ENCODE measurements at places on chromosomes 2 and 18. TPM values are rescaled to one million over a fixed set of nuclear protein-coding genes. Genes with fewer than 3 reads are reported as not detected.

- DNase-seq = peak; percentile 64
Observed at GRCh38 chr2:40450066-40450795, 1.7 kb downstream of the SLC8A1 start.

DNA sequence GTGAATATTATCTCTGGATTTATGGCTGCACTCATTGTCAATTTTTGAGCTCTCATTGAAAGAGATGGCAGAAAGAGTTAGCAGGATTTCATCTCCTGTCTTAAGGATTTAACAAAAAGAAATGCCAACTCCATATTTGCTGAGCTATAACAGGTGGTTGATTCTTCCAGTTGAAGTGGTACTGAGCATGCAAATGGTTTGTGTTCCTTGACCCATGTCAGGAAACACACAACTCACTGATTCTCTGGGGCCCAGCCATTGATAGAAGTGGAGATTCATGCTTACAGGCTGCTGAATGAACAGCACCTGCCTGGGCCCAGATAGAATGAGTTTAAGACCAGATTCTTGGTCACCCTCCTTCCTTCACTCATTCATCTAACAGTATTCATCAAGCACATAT is 128.8 kb downstream of the CERS6 start:
- no peak for DNase-seq

DNA sequence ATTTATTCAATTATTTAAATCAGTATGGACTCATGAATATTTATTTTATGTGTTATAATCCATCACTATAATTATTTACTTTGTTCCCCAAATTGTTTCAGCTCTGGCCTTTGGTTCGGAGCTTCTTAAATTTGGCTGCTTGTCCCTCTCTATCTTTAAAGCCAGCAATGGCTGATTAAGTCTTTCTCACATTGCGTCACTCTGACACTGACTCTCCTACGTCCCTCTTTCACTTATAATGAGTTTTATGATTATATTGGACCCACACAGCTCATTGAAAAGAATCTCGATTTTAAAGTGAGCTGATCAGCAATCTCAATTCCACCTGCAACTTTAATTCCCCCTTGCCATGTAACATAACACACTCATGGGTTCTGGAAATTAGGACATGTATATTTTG is 185.2 kb upstream of the SLC39A10 start:
- DNase-seq = no peak

DNA sequence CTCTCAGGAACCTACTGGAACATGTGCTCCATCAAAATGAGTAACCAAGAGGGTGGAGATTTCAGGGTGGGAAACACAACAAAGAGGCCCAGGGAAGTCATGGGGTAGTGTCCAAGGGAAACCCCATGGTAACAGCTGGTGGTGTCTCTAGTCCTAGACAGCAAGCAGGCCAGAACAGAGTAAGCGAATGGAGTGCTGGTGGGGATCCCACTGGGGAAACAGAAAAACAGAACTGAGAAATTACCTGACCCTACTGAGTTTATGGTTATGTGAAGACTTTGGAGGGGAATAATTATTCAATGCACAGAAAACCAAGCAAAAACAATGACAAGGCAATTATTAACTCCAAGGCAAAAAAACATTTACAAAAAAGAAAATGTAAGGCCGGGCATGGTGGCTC is 16.9 kb downstream of the ERCC3 start:
- no peak for DNase-seq

GRCh38 chr18:48902023-48902855 is 48.5 kb downstream of the SMAD7 start:
- peak; percentile 97 for DNase-seq

GRCh38 chr2:68987021-68987503 is 12.6 kb downstream of the GKN1 start:
- no peak for DNase-seq

DNA sequence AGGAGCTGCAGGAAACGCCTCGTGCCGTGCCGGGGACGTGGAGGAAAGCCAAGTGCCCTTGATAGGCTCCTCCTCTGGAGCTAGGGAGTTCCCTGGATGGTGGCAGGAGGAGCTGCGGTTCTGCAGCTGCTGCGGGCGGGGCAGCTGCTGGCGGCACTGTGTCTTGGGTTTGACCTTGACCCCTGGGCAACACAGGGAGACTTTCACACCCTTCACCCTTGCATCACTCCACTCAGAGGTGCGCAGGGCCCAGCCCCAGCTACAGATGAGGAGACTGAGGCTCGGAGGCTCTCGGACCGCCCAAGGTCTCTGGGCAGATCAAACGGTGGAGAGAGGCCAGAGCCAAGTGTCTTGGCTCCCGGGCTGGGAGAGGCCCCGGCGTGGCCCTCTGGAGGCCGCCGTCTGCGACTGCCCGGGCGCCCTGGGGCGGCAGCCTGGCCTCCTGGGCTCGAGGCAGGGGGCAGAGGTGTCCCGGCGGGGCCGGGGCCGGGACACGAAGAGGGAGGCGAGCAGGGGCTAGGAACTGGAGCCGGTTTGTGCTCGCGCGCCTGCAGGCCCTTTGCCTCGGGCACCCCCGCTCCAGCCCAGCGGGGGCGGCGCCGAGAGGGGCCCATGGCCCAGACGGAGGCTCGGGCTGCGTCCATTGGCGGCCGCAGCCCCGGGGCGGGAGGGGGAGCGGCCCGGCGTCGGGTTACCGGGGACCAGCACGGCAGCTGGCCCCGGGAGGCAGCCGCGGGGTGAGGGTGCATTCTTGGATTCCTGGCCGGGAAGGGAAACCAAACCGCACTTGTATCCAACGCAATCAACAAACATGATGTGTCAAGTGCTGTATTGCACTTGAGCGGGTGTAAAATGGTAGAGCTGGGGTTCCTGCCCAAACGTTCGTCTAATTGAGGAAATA is 129.6 kb upstream of the SLC1A4 start:
- DNase-seq = peak; percentile 94

GRCh38 chr18:47996091-47996541 is 65.7 kb upstream of the SMAD2 start:
- no peak for DNase-seq

GRCh38 chr2:161745866-161746614 is 121.8 kb downstream of the SLC4A10 start:
- DNase-seq = no peak

- peak; percentile 68 for DNase-seq
Observed at GRCh38 chr2:216633616-216634369, 573 bp downstream of the IGFBP2 start.

UGT1A10 gene
- total RNA-seq = 2.0 TPM

DNA sequence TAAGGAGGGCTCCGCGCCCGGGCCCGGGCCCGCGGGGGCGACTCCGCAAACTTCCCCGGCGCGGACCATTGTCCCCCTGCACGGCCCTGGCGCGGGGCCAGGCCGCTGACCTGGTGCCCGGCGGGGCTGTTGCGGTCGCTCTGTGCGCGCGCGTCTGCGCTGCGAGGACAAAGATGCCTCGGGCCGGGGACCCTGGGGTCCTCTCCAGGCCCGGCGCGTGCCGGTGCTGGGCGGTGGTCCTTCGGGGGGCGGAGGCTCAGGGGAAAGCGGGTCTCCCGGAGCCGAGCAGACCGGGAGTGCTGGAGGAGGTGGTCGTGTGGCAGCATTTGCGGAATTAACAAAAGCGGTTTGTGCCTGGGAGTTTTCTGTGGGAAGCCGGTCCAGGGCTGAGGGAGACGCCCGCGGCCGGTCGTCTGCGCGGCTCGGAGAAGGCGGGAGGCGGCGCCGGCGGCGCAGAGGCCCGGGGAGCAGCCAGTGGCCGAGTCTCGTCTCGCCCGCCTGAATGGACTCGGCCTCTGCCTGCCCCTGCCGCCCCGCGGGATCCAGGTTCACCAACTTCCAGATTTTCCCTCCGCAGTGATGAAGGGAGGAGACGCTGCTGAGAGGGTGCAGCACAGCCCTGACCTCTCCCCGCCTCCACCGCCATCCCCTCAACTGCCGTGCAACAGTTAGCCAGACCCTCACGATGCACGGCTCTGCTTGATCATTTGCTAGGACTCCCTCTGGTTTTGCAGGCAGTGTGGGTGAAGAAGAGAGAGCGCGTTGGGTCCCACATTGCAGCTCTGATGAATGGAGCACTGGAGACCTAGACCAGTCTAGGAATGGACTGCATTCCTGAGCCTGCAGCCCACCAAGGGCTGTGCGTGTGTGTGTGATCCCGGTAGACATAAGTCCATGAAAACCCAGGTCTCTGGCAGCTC is 705 bp downstream of the EFR3B start:
- DNase-seq = peak; percentile 75

- DNase-seq = no peak
Observed at GRCh38 chr2:158686210-158686691, 108.9 kb upstream of the DAPL1 start.

ABCG5 gene
- not detected for total RNA-seq

- no peak for DNase-seq
Observed at GRCh38 chr2:9639000-9639602, 8.3 kb upstream of the YWHAQ start.

NMUR1 gene
- not detected for total RNA-seq

DNA sequence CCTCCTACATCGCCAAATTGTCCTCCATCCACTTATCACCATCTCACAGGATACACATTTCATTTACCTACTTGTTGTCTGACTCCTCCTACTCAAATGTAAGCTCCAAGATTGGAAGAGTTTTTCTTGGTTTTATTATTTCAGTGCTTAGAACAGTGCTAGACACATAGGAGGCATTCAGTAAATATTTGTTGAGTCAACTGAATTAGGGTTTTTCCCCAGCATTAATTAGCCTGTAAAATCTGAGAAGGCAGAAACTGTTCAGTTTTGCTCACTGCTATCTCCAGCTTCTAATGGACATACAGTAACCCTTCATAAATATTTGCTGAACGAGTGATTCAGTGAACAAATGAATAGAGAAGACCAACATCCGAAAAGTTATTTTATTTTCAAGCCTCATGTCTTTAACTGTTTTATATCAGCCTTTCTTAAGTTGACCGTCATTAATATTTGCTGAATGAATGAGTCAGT is 800 bp downstream of the TTC21B start:
- peak; percentile 23 for DNase-seq

GRCh38 chr18:38545071-38545470 is 979.5 kb upstream of the CELF4 start:
- peak; percentile 28 for DNase-seq

- no peak for DNase-seq
Observed at GRCh38 chr2:177261116-177262060, 3.1 kb downstream of the NFE2L2 start.

DNA sequence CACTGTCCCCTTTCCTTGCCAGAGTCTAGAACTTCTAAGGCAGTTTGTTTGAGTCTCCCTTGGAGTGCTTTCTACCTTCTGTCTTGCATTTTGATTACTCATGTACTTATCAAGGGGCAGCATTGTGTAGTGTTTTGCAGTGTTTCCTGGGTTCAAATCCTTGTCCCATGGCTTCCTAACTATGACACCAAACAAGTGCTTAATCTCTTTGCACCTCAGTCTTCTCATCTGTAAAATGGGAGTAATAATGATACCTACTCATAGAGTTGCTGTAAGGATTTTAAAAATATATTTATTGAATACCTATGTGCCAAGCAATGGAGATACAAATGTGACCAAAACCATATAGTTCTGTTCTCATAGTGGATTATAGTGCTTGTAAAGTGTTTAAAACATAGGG is 105.5 kb upstream of the PKDCC start:
- no peak for DNase-seq

DNA sequence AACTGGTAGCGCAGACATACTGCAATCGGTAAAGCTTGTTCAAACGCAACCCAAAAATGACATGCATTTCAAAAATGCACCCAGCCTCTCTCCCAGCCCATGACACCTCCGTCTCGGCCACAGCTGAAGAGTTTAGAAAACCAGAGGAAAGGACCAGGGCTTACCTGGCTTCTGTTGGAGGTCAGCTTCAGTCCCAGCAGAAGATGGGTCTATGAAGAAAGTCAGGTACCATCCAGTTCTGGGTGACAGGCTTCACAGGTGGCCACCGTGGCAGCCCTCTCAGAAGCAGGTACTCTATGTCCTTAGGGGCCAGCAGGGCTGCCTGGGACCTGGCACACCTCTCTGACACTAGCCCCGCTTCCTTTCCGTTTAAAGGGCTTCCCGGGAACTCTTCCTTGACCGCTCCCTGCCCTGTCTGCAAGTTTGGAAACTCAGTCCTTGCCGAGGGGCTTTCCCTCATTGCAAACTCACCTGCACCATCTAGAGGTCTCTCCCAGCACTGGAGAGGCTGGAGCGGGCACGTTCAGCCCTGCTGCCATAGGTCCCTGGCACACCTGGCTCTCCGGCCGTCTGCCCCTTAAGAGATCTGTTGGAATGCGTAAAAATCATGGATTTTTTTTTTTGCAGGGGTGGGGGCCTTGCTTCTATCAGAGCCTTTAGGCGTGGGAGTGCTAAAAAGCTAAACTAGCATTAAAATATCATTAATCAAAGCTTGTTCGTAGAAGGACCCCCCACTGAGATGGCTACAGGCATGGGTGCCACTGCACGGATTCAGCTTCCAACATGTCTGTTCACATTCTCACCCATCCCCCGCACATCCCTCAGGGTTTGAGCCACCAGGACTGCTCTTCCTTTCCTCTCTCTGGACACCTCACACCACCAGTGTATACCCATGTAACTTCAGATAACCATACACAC is at the start of gene EDAR:
EDAR (minus strand) TSS at position 425 of the 918 bp plus-strand sequence. CDS start 58,206 bp downstream, outside the sequence.
- DNase-seq = peak; percentile 63

RAMP1 gene
- 113 TPM for total RNA-seq

- no peak for DNase-seq
Observed at GRCh38 chr2:53423465-53423864, 344.1 kb upstream of the CHAC2 start.

DNA sequence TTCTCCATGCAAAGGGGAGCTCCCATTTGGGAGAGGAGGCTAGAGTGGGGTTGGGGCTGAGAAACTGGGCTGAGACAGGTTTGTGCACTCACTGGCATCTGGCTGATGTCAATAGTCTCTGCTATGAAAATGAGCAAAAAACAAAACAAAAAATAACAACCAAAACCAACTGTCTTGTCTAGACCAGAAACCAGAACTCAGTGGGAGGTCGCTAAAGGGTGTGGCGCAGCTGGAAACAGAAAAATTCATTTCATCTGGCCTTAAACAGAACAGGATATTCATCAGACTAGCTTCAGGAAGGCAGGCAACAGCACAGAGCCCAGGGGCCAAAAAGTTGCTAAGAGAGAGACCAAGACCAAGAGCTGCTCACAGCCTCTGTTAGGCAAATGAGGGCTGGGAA is 126.1 kb downstream of the THNSL2 start:
- no peak for DNase-seq

DNA sequence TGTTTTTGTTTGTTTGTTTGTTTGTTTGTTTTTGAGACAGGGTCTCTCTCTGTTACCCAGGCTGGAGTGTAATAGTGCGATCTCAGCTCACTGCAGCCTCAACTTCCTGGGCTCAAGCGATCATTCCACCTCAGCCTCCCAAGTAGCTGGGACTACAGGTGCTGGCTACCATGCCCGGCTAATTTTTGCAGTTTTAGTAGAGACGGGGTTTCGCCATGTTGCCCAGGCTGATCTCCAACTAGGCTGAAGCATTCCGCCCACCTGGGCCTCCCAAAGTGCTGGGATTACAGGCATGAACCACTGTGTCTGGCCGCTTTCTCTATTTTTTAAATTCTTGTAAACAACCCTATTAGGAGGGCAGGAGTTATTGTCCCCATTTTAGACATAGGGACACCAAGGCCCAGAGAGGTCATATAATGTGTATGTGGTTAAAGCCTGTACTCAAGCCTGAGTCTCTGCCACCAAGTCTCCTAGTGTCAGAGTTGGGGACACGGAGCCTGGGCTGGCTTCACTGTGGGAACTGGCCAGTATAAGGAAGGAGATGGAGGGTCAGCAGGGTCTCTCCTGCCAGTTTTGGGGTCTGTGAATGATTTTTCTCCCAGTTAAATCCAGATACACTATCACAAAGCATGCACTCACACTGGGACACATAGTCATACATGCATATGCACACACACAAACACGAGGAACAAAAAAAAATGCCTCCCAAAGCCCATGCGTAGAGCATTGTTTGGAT is 27.5 kb upstream of the MCFD2 start:
- DNase-seq = no peak
